ENCODE measurements at places on chromosomes 1 and 21. TPM values are rescaled to one million over a fixed set of nuclear protein-coding genes. Genes with fewer than 3 reads are reported as not detected.

The DNASE2B gene
- total RNA-seq = not detected

The RORC gene
- total RNA-seq = 0.05 TPM

The GRHL3 gene
- total RNA-seq = 0.76 TPM

The OR2T3 gene
- total RNA-seq = not detected

The ELAPOR1 gene
- 0.53 TPM for total RNA-seq

The TRIM17 gene
- not detected for total RNA-seq

The MEX3A gene
- 1.7 TPM for total RNA-seq

The DDX20 gene
- total RNA-seq = 8.9 TPM

The LAMC1 gene
- total RNA-seq = 104 TPM

The FNDC5 gene
- total RNA-seq = 0.20 TPM

The CAPN8 gene
- total RNA-seq = 1.00 TPM

The S100A7A gene
- total RNA-seq = not detected

The PAQR6 gene
- 4.6 TPM for total RNA-seq

The RASSF5 gene
- 0.97 TPM for total RNA-seq

The SH2D1B gene
- 0.10 TPM for total RNA-seq

The MROH9 gene
- not detected for total RNA-seq

The OR2C3 gene
- not detected for total RNA-seq

The SLX9 gene
- 40.0 TPM for total RNA-seq

The DENND2D gene
- 1.0 TPM for total RNA-seq

The HCRTR1 gene
- not detected for total RNA-seq

The KLHDC7A gene
- total RNA-seq = 1.3 TPM

The PDZK1 gene
- total RNA-seq = 0.95 TPM

The LEPR gene
- 2.6 TPM for total RNA-seq

The OR2L5 gene
- total RNA-seq = not detected

The GJA9 gene
- not detected for total RNA-seq

The UMODL1 gene
- not detected for total RNA-seq

The NMNAT2 gene
- total RNA-seq = 0.47 TPM

The ZNF695 gene
- 2.5 TPM for total RNA-seq

The ZMPSTE24 gene
- 35.9 TPM for total RNA-seq

The EXO1 gene
- 22.2 TPM for total RNA-seq

The KDF1 gene
- total RNA-seq = 0.34 TPM

The LRRN2 gene
- 13.3 TPM for total RNA-seq

The CELA2A gene
- not detected for total RNA-seq

The ACTA1 gene
- not detected for total RNA-seq

The CC2D1B gene
- 20.6 TPM for total RNA-seq

The OR2W3 gene
- not detected for total RNA-seq

The GJA5 gene
- not detected for total RNA-seq

The CCDC185 gene
- total RNA-seq = 0.03 TPM

The CRABP2 gene
- total RNA-seq = 10.2 TPM

The INSRR gene
- total RNA-seq = not detected

The ATAD3C gene
- not detected for total RNA-seq

The LCE1D gene
- not detected for total RNA-seq

The IQCC gene
- 1.8 TPM for total RNA-seq

The KRTAP11-1 gene
- total RNA-seq = not detected

The ACADM gene
- 43.6 TPM for total RNA-seq

The FCGR3B gene
- total RNA-seq = not detected

The C1orf105 gene
- total RNA-seq = not detected

The SLC44A3 gene
- 1.6 TPM for total RNA-seq

The FLVCR1 gene
- total RNA-seq = 12.7 TPM

The AXDND1 gene
- 0.17 TPM for total RNA-seq

The PIGP gene
- 15.8 TPM for total RNA-seq

All from A549 treated with AZD2906 at 1 μM for 4 hours (cell line).